Left renal cortex interstitium (tissue), 4 donors: ENCODE measurements at places on chromosomes 7 and 10.
A peak's percentile ranks its signal among the peaks of the same experiment; 100 is the strongest.

- DNase-seq, result no peak
Measured at GRCh38 chr10:60101821-60102220, 195.5 kb upstream of the CCDC6 start.

- DNase-seq, result no peak
Measured at GRCh38 chr10:78072504-78072903, 38.8 kb downstream of the RPS24 start.

DNA sequence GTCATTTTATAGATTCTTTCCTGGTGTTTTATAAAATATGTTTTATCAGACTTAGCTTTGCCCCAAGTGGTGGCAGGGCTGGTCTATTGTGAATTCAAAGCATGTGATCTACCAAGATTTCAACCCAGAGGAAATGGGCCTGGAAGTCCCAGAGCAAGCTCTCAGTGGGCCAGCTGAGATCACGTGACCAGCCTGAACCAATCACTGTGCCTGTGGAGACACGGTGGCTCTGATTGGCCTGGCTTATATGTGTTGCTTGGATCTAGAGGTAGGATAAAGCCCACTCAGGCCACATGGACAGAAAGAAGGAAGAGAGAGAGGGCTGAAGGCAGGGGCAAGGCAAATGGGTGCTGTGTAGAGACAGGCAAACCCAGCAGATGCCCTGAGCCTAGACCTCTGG is 65.5 kb upstream of the GATA3 start:
- no peak for DNase-seq

- no peak for DNase-seq
Measured at GRCh38 chr7:7882888-7883287, 85.7 kb upstream of the GLCCI1 start.

GRCh38 chr7:133434246-133434865 is 181.5 kb downstream of the EXOC4 start:
- peak; percentile 20 for DNase-seq

- DNase-seq, result peak; percentile 49
Measured at GRCh38 chr7:47088329-47089067, 493.4 kb downstream of the TNS3 start.
